ENCODE measurements at places on chromosomes 1 and 21.

DNA sequence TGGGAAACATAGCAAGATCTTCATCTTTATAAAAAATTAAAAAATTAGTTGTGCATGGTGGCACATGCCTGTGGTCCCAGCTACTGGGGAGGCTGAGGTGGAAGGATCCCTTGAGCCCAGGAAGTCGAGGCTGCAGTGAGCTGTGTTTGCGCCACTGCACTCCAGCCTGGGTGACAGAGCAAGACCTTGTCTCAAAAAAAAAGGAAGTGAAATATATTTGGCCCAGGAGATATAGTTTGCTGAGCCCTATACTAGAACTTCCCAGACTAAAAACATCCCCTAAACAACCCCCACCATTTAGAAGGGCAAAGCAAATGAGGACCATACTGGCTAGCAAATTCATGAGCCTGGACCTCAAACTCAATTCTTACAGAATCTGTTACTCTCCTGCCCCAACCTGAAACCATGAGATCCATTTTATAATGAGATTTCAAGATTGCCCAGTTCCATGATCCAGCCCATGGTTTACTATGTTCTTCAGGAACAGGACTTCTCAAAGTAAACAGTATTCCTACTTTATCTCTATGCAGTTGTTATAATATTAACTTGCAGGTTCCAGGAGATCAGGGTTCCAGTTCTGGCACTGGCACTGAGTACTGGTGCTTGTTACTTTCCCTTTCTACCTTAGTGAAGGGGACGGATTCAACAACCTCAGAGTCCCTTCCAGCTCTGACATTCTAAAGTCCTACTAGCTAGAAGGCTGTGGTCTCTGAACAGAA lies 48.9 kb upstream of the TADA1 start:
- DNase-seq, result no peak

GRCh38 chr1:206933333-206933945 lies 11.7 kb upstream of the FCMR start:
- DNase-seq, result peak; percentile 71

GRCh38 chr1:197063212-197063611 lies 3.8 kb downstream of the F13B start:
- no peak for DNase-seq

GRCh38 chr1:181676269-181676668 lies 193.0 kb downstream of the CACNA1E start:
- peak; percentile 22 for DNase-seq

- DNase-seq, result peak; percentile 32
Observed at GRCh38 chr1:89454845-89455521, 69.6 kb upstream of the LRRC8B start.

DNA sequence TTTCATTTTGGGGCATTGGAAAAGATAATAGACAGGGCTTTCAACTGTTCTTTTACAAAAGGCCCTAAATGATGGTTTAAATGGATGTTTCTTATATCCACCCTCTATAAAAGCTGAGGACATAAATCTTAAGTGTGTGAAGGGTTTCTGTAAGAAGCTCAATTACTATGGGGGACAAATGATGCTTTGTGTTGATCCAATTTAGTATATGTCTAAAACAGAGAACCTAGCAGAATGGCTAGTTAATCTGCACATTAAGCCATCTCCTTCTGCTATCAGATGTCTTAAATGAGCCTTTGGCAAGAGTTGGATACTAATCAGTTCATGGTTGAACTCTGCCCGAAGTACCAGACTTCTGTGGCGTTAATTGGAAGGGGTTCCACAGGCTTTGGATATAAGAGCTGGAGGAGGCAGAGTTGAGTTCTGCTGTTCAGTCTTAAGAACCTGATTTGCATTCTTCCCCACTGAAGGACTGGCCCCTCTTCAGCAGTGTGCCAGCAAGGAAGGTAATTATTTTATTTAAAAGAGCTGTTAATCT lies 43.1 kb downstream of the PTGFRN start:
- no peak for DNase-seq

GRCh38 chr1:90952906-90953305 lies 68.9 kb downstream of the ZNF644 start:
- DNase-seq, result no peak

DNA sequence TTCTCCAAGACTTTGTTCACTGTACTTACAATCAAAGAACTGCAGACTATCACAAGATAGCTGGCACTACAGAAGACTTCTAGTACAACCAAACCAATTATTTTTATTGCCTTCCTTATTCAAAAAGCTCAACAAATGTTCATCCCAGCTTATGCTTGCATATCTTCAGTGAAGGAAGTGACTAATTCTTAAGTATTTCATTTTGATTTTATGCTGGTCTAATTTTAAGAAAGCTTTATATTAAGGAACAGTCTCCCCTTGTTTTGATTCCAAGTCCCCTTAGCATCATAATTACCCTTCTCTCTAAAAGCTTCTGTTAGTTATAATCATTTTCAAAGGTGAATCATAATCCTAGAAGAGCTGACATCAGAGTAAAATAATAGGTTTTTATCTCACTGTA lies 132.9 kb downstream of the LRRIQ3 start:
- no peak for DNase-seq
